ENCODE measurements at places on chromosomes 7 and 10.

GRCh38 chr7:3564231-3564630 is 263.2 kb downstream of the SDK1 start:
- DNase-seq: no peak

- no peak for DNase-seq
These were observed 25.6 kb downstream of the PUS7 start for GRCh38 chr7:105496521-105496920.

GRCh38 chr7:130201796-130202195 is 3.4 kb downstream of the TMEM209 start:
- no peak for DNase-seq

GRCh38 chr10:66671562-66671961 is 254.3 kb upstream of the LRRTM3 start:
- no peak for DNase-seq

- no peak for DNase-seq
These were observed 125.5 kb downstream of the SH3PXD2A start for GRCh38 chr10:103729851-103730250.

- no peak for DNase-seq
These were observed 101.9 kb downstream of the HIBADH start for GRCh38 chr7:27560706-27561235.

DNA sequence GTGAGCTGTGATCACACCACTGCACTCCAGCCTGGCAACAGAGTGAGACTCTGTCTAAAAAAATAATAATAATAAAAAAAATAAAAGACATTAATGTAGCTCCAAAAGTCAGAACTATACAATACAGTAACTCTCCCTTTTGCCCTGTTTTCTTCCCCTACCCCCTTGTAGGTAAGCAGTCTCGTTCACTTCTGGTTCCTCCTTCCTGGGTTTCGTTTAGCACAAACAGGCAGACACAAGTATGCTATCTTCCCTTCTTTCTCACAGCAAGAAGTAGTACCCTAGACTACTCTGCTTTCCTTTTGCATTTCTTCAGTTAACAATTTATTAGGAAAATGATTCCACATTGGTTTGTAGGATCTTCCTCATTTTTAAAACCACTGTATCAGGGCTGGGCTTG is 33.1 kb downstream of the PDSS1 start:
- DNase-seq: no peak

DNA sequence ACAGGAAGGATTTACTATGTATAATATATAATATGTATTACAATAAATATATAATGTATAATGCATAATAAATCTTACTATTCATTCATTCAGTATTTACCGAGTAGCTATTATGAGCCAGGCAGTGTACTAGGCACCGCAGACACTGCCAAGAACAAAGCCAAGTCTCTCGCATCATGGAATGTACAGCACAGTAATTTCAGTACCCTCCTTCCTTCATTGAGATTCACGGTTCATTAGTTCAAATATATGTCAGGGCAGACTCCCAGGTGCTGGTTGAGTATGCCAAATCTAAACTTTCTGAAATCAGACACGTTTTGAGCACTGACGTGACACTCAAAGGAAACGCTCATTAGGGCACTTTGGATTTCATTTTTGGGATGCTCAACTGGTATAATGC is 9.1 kb downstream of the USP6NL start:
- DNase-seq: no peak

GRCh38 chr7:4066206-4066605 is 615.9 kb upstream of the FOXK1 start:
- no peak for DNase-seq

GRCh38 chr10:114394531-114394930 is 9.8 kb downstream of the AFAP1L2 start:
- no peak for DNase-seq

DNA sequence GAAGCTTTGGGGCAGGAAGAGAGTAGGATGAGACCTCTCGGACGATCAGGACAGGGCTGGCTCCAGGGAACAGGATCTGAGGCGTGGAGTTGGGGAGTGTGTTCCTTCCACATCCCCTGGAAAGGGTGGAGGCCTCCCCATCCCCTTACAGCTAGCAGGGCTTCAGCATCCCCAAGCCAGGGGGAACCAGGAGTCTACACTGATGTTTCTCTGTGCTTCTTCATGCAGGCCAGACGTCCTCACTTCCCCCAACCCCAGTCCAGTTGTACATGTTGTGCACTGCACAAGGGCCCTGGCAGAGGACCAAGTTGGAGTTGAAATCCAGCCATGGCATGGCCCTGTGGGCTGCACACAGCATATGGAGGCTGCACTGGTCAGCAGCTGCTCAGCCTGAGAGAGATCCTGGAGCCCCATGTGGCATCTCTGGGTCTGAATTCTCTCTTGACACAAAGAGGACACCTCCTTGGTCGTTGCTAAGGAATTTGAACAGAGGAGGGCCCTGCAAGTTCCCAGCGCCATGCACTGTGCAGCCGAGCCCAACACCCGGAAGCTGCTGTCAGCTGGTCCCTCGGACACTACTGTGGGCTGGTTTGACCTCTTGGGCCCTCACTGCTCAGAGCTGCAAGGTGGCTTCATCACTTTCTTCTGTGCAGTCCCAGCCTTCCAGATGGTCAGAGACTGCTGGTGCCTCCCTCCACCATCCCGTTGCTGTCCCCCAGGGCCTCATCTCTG is 181.1 kb downstream of the DNAJB6 start:
- no peak for DNase-seq

GRCh38 chr10:44301781-44302355 is 83.0 kb downstream of the CXCL12 start:
- no peak for DNase-seq

DNA sequence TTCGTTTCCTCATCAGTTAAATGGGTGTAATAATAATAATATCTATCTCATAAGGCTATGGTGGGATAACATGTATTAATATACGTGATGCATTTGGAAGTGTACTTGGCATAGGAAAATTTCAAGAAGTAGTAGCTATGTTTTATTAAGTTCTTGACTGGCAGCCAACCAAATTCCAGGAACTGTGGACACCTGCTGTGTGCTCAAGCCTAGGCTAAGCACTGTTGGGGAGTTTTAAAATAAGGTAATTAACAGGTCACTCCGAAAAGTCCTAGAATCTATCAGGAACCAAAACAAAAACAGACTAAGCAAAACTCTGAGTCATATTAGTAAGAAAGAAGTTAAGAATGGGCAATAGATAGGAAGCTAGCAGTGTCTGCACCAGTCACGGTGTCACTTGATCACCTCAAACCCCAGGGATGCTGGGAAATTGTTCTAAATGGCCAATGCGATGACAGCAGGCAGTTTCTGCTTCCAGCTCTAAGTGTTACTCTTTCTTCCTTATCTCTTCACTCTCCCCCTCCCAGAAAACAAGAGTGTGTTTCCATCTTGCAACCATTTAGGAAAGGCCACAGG is 92.0 kb upstream of the GDF10 start:
- no peak for DNase-seq

DNA sequence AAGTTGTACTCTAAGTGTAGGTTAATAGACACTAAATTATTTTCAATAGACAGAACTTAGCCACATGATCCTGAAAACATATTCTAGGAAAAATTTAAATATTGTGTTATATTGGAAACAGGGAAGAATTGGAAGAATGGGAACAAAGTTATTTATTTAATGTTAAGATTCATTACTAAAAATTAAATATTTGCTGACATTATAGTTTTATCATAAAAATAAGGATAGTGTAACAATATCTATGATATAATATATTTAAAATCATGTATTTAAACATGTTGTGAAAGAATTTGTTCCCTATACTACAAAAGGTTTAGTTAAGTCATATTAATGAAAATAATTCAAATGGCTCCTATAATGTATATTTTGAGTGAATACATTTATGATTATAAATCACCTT is 120.1 kb upstream of the TEX47 start:
- no peak for DNase-seq

DNA sequence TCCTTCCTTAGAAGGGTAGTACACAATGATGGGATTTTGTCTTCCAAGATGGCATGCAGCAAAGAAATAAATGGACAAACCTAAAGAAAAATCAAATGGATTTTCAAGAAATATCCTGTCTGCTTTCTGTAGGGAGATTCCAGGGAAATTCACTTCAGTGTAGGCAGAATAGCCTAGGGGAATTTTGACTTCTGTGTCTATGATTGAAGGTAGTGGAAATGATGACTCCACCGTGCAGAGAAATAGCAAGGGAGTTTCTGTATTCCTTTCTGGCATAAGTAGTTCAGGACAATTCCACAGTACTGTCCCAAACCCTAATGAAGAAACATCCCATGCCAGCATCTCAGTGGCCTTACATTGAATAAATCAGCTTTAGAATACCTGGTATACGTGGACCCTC is 9.5 kb downstream of the ATOH7 start:
- no peak for DNase-seq
